ENCODE measurements at places on chromosomes 2 and 18. TPM values are rescaled to one million over a fixed set of nuclear protein-coding genes. Genes with fewer than 3 reads are reported as not detected.

Gene ANO7
- total RNA-seq: 1.3 TPM

Gene OR6B2
- total RNA-seq: not detected

Gene HOXD11
- total RNA-seq: not detected

DNA sequence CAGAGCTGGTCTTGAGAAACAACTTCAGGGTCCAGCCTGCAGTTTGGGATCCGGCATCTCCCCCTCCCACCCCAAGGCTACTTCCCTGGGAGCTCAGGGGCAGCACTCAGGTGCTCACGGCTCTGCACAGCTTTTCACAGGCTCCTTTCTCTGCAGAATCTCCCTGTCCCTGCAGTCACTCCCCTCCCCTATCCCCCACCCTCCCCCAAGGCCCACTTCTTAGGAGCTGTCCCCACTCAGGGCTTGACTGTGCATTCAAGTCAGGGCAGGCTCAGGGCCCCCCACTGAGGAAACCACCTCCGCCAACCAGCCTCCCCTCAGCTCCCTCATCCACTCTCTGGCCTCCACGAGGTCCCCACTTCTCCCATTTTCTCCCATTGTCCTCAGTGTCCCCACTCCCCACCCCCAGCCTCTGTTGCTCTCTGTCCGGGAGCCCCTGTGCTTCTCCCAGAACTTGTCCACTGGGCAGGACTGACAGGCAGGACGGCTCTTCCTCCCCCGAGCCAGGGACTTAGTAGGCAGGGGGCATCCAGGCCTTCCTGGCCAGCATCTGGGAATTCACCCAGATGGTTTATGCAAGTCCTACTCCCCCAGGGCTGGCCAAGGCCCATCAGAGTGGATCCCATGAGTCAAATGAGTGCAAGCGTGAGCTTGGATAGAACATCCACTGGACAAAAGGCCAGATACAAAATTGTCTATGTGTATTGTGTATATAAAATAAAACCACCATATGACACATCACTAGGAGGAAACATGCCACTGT is 7.6 kb downstream of the NMUR1 start:
- DNase-seq: no peak

GRCh38 chr2:17620841-17621240 is 80.3 kb downstream of the VSNL1 start:
- no peak for DNase-seq
